ENCODE measurements at places on chromosomes 3 and 15.

DNA sequence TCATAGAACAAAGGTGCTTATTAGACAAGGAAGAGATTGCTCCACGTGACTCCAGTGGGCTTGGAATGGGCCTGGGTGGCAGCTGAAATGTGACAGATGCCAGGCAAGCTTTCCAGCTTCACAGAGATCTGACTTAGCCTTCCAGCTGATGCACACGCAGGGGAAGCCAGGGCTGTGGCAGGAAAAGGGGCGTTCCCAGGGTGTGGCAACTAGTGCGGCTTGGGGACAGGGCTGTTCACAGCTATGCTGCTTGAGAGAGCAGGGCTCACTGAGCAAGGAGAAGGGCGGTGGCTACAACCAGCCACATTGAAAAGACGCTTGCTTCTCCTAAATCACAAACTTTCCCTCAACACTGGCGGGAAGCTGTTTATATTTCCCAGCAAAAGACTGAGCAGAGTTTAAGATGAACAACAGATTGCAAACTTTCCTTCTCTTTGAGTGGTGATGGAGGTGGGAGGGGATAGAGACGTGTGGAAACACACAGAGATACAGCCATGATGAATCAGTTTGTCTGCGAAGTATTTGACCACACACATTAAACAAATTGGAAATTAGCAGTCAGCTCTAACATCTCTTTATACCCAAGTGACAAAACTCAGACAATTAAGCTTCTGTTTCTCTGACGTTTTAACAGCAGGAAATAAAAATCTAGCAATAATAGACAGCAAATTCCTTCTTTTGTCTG lies 127.5 kb downstream of the BDH1 start:
- DNase-seq, result no peak

GRCh38 chr3:186985661-186986364 lies 55.5 kb downstream of the ST6GAL1 start:
- no peak for DNase-seq

- DNase-seq, result no peak
These were observed 39.0 kb downstream of the CD86 start for GRCh38 chr3:122094125-122094524.

- no peak for DNase-seq
These were observed 203.6 kb downstream of the WNT5A start for GRCh38 chr3:55283441-55283925.

DNA sequence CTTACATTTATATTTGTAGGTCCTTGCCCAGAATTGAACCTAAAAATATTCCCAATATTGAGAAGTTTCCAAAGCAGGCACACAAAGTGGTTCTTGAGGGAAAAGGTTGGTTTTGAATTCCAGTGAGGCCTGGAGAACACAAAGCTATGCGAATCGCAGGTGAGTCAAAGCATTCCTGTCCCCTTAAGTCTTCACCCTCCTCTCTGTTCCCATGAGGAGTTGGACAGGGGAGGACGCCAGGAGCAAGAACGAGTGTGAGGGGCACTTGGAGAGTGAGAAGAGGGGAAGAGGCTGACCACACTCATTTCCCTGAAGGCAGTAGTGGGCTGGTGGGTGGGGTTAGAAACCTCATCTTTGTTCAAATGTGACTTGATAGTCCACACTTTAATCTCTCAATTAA lies 185.8 kb upstream of the EOMES start:
- no peak for DNase-seq

DNA sequence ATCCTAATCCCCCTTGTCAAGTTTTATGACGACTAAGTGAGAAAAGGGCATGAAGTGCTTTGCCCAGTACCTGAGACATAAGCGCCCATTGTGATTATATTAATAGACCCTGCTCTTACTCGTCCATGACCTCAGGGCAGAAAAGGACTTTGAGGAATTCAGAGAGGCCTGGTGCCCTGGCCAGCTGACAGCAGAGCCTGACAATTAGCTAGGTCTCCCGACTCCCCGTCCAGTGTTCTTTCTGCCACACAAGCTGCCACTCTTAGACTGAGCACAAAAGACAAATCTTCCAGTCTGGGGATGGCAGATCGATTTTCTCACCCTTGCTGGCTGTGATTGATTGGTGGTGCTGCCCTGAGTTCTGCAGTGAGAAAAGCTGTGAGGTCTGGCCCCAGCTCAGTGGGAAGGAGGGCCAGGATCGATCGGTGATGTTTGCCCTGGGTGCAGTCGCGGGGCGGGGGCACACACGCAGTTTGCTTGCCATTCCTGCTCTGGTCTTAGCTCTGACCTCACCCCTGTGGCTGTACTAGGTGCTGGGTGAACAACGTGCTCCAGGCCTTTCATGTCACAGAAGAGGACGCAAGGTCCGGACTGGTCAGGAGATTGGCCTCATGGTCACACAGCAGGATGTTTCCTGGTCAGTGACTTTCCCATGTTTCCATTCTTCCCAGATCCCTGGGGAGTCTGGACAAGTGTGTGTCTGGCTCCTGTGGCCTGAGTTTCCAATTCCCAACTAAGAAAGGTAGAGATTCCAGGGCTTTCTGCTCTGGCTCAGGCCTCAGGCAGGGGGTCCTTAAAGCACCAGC lies 67.4 kb upstream of the TLE3 start:
- DNase-seq, result no peak

- DNase-seq, result no peak
These were observed 8.4 kb downstream of the NR1D2 start for GRCh38 chr3:23953523-23953922.

DNA sequence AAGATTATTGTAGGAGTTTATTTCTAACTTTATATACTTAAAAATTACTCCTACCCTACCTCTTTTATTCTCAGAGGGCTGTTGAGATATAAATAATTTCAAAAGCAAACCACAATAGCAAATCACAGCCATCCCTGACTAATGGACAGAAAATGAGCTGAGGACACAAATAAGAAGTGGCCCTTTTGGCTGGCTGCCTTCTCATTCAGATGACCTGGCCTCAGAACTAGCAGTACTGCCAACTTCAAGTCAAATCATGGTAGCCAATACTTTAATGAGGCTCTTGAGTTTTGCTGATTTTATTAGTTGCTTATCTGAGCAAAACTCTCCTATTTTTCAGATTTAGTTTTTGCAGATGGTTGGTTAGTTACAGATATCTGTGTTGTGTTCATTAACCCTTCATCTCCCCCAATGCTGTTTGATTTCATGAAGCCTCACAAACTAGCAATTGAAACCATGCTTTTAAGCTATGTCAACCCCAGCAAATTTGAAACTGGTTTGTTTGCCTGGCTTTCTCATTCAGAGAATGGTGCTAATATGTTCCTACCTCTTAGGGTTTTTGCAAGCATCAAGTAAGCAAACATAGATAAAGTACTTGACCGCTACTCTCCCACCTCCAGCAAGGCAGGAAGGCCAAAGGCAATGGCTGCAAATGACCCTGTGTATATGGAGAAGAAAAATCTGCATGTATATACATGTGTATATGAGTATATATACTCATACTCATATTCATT lies 73.4 kb upstream of the HACD2 start:
- no peak for DNase-seq

DNA sequence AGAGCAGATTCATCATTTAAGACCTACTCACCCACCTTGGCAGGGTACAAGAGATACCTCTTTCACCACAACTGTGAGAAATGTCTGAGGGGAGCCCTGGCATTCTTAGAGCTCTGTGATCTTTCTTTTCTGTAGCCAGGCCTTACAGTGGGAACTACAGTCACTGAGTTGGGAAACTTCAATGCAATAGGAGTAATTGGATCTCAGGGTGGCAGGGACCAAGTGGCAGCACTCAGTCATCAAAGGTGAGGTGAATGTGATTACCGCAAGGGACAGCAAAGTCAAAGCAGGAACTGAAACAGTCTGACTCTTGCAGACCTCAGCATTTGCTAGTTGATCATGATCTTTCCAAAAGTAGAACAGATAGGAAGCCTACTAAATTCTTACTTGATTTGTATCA lies 7.2 kb upstream of the MCF2L2 start:
- no peak for DNase-seq

GRCh38 chr15:75836959-75837334 lies 6.3 kb upstream of the UBE2Q2 start:
- no peak for DNase-seq

- DNase-seq, result no peak
These were observed 55.1 kb upstream of the NSMCE3 start for GRCh38 chr15:29324746-29325145.

DNA sequence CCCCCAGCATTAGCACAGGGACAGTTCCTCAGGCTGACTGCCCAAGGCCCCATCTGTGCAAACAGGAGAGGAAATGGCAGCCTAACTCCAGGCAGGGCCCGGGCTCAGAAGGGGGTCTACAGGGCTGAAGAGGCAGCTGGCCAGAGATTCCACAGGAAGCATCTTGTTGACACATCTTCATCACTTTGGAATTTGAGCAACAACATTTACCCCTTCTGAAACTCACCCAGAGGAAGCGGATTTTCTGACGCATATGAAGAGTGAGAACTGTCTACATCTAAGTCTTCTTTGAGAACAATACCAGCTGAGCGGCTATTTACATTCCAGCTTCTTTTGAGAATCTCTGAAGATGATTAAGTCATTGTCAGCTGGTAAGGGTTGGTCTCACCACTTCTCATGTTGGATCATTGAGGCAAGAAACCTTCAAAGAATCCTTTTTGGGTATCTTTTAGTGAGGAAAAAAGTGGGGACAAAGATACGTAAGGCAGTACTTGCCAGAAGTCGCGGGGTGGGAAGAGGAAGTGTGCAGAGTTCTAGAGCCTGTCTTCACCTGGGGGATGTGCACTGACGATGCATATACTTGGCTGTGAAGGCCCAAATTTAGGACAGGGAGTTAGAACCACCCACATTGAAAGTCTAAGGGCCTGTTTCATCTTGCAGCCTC lies 25.4 kb upstream of the SRP14 start:
- peak; percentile 76 for DNase-seq

- no peak for DNase-seq
These were observed 106.8 kb downstream of the FOXB1 start for GRCh38 chr15:60110909-60111308.

DNA sequence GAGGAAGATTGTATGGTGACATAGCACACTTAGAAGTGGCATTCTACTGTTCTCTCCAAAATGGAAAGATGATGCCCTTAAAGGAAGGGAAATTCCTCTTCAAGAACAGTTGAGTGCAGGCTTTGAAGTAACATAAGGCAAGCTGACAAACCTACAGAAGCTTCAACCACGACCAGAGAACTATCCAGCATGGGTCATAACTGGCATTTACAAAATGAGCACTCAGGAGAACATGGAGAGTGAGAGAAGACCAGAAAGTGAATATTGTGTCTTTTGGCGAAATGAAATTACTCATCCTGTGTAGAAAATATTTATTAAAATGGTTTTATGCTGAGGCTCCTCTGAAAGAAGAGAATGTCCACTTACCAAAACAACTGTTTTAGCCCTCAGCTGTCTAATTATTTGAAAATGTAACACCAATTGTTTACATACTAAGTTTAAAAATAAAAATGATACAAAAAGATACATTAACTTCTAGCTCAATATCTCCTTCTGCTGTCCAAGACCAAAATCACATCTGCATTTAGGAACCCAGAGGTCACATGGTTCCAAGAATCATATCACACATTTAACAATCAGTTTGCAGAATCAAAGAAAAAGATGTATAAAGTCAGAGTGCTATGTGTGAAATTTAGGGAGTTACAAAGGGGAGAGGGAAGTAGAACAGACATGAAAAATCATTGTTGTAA lies 216.9 kb downstream of the ATP8B4 start:
- no peak for DNase-seq

GRCh38 chr3:25620493-25620892 lies 44.2 kb downstream of the TOP2B start:
- DNase-seq, result no peak

DNA sequence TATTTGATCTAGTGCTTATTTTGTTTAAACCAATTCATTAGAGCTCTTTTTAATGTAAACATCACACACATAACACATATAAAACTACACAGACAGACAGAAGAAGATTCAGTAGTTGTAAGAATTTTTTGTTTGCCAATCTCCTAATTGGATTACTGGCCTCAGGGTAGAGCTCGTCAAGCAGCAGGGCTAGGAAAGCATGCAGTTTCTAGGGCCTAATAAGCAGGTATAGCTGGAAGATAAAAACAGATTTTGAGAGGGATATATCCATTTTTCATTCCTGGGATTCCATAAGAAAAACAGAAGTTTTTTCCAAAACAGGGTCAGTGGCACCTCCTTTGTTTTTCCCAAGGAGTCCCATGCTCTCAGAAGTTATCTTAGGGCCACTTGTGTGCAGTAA lies 265.2 kb upstream of the SGO1 start:
- DNase-seq, result no peak

- no peak for DNase-seq
These were observed 22.7 kb downstream of the ZIC4 start for GRCh38 chr3:147383617-147384016.

DNA sequence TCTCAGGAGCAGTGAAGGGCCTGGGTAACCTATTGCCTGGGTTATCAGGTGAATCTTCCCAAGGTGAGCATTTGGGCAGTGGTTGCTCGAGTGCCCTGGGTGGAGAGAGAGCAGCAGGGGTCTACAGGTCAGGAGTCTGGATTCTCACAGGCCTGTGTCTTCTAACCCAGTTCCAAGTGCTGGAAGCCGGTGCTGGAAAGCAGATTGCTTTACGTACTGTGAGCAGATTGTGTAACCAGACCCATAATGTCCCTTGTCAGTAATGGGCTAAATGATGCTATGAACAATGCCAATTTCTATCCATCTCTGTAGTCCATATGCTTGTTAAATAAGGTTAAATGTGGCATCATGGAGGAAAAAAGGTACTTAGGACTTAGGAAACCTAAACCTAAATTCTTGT lies 106.5 kb downstream of the TPRG1 start:
- DNase-seq, result no peak

GRCh38 chr3:192249516-192249915 lies 477.8 kb downstream of the FGF12 start:
- DNase-seq, result no peak

GRCh38 chr3:124770336-124771082 lies 40.3 kb downstream of the UMPS start:
- DNase-seq, result no peak

- no peak for DNase-seq
These were observed 74.2 kb upstream of the DPPA4 start for GRCh38 chr3:109411547-109411946.

DNA sequence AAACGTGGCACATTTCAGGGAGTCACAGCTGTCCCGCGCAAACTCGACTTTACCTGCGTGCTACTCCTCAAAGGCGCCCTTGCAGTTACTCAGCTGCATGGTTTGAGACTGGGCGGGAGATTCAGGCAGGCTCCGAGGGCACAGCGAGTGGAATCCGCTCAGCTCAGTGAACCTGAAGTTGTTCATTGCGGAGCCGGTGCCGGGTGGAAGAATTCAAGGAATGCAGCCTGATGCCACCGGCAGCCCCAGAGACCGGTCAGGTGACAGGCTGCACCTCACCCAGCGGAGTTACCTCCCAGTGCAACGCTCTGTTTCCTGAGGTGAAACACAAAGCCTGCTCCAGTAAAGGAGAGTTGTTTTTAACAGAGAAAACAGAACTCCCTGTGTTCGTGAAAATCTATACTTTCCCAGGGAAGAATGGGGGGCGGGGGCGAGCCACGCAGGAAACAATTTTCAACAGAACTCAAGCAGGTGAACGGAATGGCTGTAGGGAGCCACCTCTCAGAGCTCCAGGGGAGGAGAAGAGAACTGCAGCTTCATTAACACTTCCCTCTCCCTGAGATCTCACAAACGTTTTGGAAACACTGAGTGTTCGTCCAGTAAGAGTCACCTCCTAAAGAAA lies 3.8 kb downstream of the VEPH1 start:
- DNase-seq, result no peak

GRCh38 chr3:40745381-40746106 lies 220.8 kb downstream of the ZNF621 start:
- no peak for DNase-seq

GRCh38 chr15:66126456-66126855 lies 127.1 kb downstream of the MEGF11 start:
- DNase-seq, result no peak
